ENCODE measurements at places on chromosomes 3 and 15. TPM values are rescaled to one million over a fixed set of nuclear protein-coding genes. Genes with fewer than 3 reads are reported as not detected.

Gene PLSCR5
- not detected for total RNA-seq

GRCh38 chr3:131975047-131975446 is 59.8 kb downstream of the CPNE4 start:
- H3K27ac ChIP-seq: no peak overlapping the region
- H3K36me3 ChIP-seq: no peaks in the 10 kb centered on the region
- no peaks in the 10 kb centered on the region for H3K4me1 ChIP-seq
- no peak overlapping the region for H3K4me3 ChIP-seq

DNA sequence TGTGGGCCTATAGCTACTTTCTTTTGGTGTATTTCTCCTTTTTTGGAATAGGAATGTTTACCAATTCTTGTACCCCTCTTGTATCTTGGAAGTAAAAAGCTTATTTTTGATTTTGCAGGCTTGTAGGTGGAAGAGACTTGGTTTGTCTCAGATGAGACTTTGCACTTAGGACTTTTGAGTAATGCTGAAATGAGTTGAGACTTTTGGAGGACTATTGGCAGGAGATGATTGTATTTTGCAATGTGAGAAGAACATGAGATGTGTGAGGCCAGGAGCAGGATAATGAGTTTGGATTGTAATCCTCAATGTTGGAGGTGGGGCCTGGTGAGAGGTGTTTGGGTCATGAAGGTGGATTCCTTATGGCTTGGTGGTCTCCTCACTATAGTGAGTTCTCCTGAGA is 106.3 kb downstream of the KBTBD8 start:
- H3K4me3 ChIP-seq: no peak overlapping the region
- no peak for DNase-seq
- H3K36me3 ChIP-seq: no peaks in the 10 kb centered on the region
- H3K27ac ChIP-seq: no peak overlapping the region
- H3K27me3 ChIP-seq: no peaks in the 10 kb centered on the region

DNA sequence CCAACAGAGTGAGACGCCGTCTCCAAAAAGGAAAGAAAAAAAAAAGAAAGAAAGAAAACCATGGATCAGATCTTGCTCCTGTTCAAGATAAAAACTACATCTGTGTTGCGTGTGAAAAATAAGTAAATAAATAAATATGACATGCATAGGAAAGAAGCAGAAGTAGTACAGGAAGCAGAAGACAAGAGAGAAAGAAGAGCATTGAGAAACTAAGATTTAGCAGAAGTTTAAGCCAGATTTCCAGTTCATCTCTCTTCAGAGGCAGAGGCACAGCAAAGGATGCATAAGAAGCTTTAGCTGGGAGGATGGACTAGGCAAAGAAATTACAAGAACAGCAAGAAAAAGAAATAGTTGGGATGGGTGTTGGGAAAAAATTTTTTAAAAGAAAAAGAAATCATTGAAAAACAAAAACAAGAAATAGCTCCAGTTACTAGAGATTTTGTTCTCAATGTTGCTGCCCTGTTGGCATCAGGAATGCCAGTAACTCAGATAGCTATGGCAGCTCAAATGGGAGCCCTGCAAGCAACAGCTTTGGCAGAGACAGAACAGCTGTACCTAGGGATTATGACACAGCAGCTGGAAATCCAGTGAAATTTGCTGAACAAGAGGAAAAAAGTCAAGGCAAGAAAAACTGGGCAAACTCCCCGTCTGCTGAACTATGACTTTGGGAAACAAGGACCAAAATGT is 17.3 kb downstream of the AP3S2 start:
- no peak overlapping the region for H3K27ac ChIP-seq
- H3K4me1 ChIP-seq: peaks cover 4% of the 10 kb centered on the region
- DNase-seq: no peak
- no peaks in the 10 kb centered on the region for H3K27me3 ChIP-seq
- no peak overlapping the region for H3K4me3 ChIP-seq

GRCh38 chr15:69081310-69082004 is 67.0 kb downstream of the NOX5 start:
- DNase-seq: no peak
- H3K36me3 ChIP-seq: no peaks in the 10 kb centered on the region
- H3K4me3 ChIP-seq: no peak overlapping the region
- no peak overlapping the region for H3K27ac ChIP-seq

Gene PTX3
- 2.3 TPM for total RNA-seq

DNA sequence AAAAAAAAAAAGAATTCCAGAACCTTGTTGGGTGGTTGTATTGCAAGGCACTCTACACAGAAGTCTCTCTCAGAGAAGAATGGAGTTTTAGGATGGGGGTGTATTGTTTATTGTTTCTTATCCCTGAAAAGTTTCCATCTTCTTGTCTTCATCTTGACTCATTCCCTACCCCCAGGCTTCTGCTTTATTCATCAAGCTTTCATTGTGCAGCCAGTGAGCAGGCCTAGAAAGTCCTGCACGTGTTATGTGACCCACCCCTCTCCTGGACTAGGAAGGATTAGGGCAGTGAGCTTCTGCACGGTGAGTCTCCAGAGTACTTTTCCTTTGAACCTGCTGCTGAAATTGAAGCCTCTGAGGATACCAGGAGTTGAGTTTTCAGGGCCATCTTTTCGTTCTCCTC is 150.9 kb upstream of the IL12A start:
- H3K27me3 ChIP-seq: no peaks in the 10 kb centered on the region
- H3K4me3 ChIP-seq: no peak overlapping the region
- H3K4me1 ChIP-seq: no peaks in the 10 kb centered on the region
- no peaks in the 10 kb centered on the region for H3K36me3 ChIP-seq

Gene SLC28A2
- total RNA-seq: not detected

Gene SLC22A14
- total RNA-seq: not detected

GRCh38 chr3:150135287-150135721 is 164.6 kb upstream of the PFN2 start:
- H3K4me1 ChIP-seq: no peaks in the 10 kb centered on the region
- H3K4me3 ChIP-seq: no peak overlapping the region
- DNase-seq: no peak
- H3K27ac ChIP-seq: no peak overlapping the region

Gene ATP1B3
- total RNA-seq: 120 TPM

Gene CKMT1B
- not detected for total RNA-seq

- H3K36me3 ChIP-seq: no peaks in the 10 kb centered on the region
- no peaks in the 10 kb centered on the region for H3K4me1 ChIP-seq
- H3K4me3 ChIP-seq: no peak overlapping the region
Observed at GRCh38 chr3:4113811-4114522, 189.2 kb upstream of the SETMAR start.

GRCh38 chr3:86913160-86913559 is 77.8 kb downstream of the VGLL3 start:
- H3K27me3 ChIP-seq: no peaks in the 10 kb centered on the region
- H3K4me1 ChIP-seq: no peaks in the 10 kb centered on the region
- H3K4me3 ChIP-seq: no peak overlapping the region
- no peak overlapping the region for H3K27ac ChIP-seq
- no peaks in the 10 kb centered on the region for H3K36me3 ChIP-seq

GRCh38 chr15:95770196-95770595 is 560.3 kb upstream of the NR2F2 start:
- H3K27ac ChIP-seq: no peak overlapping the region
- no peak for DNase-seq
- no peak overlapping the region for H3K4me3 ChIP-seq
- H3K27me3 ChIP-seq: no peaks in the 10 kb centered on the region
- no peaks in the 10 kb centered on the region for H3K4me1 ChIP-seq

DNA sequence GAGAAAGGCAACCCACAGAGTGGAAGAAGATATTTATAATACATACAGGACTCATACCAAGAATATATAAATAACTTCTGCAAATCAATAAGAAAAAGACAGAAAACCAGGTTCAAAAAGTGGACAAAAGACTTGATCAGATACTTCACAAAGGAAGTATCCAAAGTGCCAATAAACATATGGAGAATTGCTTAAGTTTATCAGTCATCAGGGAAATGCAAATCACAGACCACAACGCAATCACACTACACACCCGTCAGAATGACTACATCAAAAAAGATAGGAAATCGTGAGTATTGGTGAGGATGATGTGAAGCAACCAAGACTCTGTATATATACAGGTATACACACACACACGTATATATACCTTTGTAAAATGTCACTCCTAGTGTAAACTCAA is 180.6 kb downstream of the FAM43A start:
- H3K27ac ChIP-seq: no peak overlapping the region
- H3K27me3 ChIP-seq: no peaks in the 10 kb centered on the region

Data from ovary (tissue), 10 donors.